BJ (cell line): ENCODE measurements at places on chromosomes 3 and 15.

DNA sequence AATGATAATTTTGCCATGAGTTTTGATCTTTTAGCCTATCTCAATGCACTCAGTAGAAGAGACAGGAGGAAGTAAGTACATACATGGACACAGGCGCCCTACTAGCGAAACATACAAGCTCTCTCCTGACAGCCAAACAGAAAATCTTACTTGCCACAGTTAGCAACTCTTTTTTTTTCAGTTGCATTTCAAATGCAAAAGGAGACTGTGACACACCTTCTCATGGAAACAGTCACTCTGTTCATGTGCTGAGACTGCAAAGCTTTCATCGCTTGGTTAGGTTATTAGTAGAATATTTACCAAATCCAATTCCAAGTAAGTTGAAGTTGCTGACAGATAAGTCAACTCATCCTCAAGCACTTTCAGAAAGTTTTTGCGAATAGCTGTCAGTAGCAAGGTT, 223.3 kb downstream of the FOXP1 start:
- DNase-seq: no peak

- no peak for DNase-seq
Measured at GRCh38 chr3:9704347-9705322, 1.0 kb downstream of the CPNE9 start.

GRCh38 chr15:70870051-70870450, 16.1 kb upstream of the LARP6 start:
- DNase-seq: no peak

DNA sequence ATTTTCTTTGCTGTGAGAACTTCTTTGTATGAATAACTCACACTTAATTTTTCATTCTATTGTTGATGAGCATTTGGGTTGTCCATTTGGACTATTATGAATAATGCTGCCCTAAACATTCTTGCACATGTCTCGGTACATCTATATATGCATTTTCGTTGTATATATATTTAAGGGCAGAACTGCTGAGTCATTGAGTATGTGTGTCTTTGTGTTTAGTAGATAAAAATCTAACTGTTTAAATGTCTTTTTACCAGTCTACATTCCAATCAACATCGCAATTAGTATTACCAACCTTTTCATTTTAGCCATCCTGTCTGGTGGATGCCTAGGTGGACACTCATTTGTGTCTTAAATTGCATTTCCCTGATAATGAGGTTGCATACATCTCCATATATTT, 144.4 kb downstream of the UACA start:
- no peak for DNase-seq

DNA sequence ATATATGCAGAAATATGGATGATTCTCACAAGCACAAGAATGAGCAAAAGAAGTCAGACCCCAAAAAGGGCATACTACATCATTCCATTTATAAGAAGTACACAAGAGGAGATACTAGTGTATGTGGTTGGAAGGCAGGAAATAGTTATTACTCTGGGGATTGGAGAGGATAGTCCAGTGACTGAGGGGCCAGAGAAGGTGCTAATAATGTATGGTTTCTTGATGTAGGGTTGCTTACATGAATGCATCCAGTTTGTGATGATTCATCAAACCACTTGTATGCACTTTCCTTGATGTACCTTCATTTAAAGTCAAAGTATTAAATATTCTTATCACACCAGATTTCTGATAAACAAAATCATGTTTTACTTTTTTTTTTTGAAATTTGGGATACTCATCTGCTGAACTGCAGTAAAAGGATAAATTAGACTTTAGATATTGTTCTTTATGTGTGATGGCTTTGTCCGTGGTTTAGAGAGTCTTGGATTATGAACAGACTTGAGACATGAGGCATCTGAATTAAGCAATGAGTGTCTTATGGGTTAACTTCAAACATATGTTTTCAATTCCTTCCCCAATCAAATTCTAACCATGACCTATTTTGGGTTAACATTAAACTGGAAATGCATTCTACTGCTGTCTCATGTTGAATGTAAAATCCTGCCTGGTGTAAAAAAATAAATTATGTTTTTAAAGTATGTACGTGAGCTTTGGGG, 171.2 kb downstream of the SEMA6D start:
- no peak for DNase-seq

DNA sequence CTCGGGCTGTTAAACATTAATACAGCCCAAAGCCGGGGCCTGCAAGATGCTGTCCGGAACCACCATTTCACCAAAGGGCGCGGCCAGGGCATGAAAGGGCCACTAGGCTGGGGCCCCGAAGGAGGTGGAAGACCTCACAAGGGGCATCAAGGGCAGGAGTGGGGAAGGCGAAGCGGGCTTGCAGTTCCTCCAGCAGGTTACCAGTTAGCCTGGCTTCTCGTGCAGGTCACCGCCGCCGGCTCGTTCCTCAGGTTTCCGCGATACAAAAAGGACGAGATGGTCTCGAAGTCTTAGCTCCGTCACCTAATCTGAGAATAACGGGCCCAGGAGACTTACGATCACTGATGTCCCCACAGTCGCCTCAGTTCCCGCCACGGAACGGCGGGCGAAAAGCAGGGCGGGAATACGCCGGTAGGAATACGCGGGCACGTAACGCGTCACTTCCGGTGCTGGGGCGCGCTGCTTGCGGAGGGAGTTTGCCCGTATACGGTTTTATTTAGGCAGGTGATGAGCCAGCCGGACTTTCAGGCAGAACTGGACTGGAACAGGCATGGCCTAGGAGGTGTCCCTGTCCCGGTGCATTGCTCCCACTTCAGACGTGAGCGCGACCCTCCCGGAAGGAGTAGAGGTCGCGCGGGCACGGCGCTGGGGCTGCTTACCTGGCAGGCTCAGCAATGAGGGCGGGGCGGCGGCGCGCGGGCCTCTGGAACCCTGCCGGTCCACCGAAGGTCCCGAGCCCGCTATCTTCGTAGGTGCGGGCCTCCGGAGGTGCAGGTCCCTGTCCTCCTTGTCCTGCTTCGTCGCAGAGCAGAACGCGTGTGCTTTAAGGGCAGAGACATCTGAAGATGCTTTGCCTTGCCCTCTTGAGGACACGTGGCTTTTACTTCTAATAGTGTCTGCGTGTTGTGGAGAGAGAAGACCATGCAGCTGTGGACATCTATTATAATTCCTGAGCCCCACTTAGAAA, at the start of gene RFC4:
Gene RFC4 (minus strand): TSS at position 394 of the 967 bp plus-strand sequence. CDS start 1,769 bp downstream, outside the sequence.
- no peak for DNase-seq
